A549 treated with Mapracorat at 1 μM for 4 hours (cell line): ENCODE measurements at places on chromosomes 16 and 17. TPM values are rescaled to one million over a fixed set of nuclear protein-coding genes. Genes with fewer than 3 reads are reported as not detected.

BCO1 gene
- 0.50 to 1.1 TPM (median 0.91 TPM) in 5 replicates for total RNA-seq

BEAN1 gene
- total RNA-seq, result 3.7 to 6.7 TPM (median 4.6 TPM) in 5 replicates

KRT27 gene
- total RNA-seq, result 0.19 TPM in 1 of 5 replicates, not detected in the others

TOB1 gene
- 82.8 to 108 TPM (median 86.5 TPM) in 5 replicates for total RNA-seq

RAI1 gene
- total RNA-seq, result 33.1 to 41.5 TPM (median 39.4 TPM) in 5 replicates

CCL8 gene
- total RNA-seq, result not detected in 5 replicates

SEC14L5 gene
- total RNA-seq, result 0.02 to 0.10 TPM (median 0.03 TPM) in 3 of 5 replicates, not detected in the others

ELOB gene
- total RNA-seq, result 484 to 531 TPM (median 518 TPM) in 5 replicates

CXCL16 gene
- 15.4 to 20.3 TPM (median 16.8 TPM) in 5 replicates for total RNA-seq

ATP2A1 gene
- total RNA-seq, result 1.3 to 3.8 TPM (median 1.9 TPM) in 5 replicates

CCL7 gene
- total RNA-seq, result 0.34 to 0.38 TPM in 2 of 5 replicates, not detected in the others

EVPLL gene
- total RNA-seq, result not detected in 5 replicates

TBC1D3B gene
- 2.1 to 3.7 TPM (median 2.6 TPM) in 5 replicates for total RNA-seq

RGS11 gene
- total RNA-seq, result 3.4 to 5.4 TPM (median 4.9 TPM) in 5 replicates

ATF7IP2 gene
- total RNA-seq, result 10.2 to 11.4 TPM (median 10.5 TPM) in 5 replicates

DERL2 gene
- total RNA-seq, result 91.2 to 114 TPM (median 108 TPM) in 5 replicates

TK1 gene
- total RNA-seq, result 219 to 248 TPM (median 237 TPM) in 5 replicates

NTN1 gene
- 0.29 to 0.51 TPM (median 0.38 TPM) in 5 replicates for total RNA-seq

ZNF469 gene
- total RNA-seq, result 6.1 to 11.5 TPM (median 9.9 TPM) in 5 replicates

DNAI2 gene
- not detected in 5 replicates for total RNA-seq

TBX6 gene
- total RNA-seq, result 0.08 to 0.44 TPM (median 0.27 TPM) in 5 replicates

PRPSAP2 gene
- 40.2 to 43.6 TPM (median 42.3 TPM) in 5 replicates for total RNA-seq

ITGAX gene
- 1.1 to 1.6 TPM (median 1.3 TPM) in 5 replicates for total RNA-seq
